ENCODE measurements at places on chromosomes 7 and 10. TPM values are rescaled to one million over a fixed set of nuclear protein-coding genes. Genes with fewer than 3 reads are reported as not detected.
A peak's percentile ranks its signal among the peaks of the same experiment; 100 is the strongest.

DNA sequence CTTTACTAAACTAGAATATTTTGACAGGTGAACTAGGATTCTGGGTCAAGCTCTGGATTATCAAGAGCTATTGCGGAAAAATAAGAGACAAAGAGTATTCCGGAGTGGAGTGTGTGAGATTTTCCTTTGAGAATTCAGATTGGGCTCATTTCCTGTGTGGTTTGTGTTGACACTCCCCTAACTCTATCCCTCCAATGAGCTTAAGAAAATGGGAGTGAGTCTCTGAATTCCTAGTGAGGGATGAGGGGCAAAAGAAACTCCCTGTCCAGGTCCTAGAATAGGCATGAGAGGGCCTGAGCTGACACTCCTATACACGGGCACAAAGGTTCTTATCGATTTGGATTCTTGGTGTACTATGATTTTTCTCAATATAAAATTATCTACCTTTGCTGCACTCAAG lies 10.2 kb downstream of the KLF14 start:
- H3K27ac ChIP-seq = no peak overlapping the region
- no peaks in the 10 kb centered on the region for H3K36me3 ChIP-seq
- no peaks in the 10 kb centered on the region for H3K27me3 ChIP-seq
- no peak for DNase-seq
- H3K4me3 ChIP-seq = no peak overlapping the region

CDC14C gene
- not detected for total RNA-seq

DNA sequence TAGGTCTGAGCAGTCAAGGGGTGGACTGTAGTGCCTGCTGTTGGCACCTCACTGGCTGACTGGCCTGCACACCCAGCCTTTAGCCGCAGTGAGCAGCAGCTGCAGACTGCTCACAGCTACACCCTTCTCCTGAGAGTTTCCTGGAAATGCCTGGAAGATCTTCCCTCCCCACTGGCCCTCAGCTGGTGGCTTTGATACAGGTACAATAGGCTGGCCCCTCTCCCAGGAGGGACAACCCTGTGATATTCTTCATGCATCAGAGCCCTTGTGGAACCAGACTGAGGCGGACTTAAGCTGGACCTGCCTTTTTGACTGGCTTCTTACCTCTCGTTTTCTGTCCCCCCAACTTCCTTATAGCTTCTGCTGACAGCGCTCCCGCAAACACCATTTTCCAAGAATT lies 6.4 kb downstream of the GCK start:
- H3K27me3 ChIP-seq = no peaks in the 10 kb centered on the region
- DNase-seq = no peak
- no peak overlapping the region for H3K4me3 ChIP-seq
- H3K4me1 ChIP-seq = peaks cover 57% of the 10 kb centered on the region
- H3K36me3 ChIP-seq = no peaks in the 10 kb centered on the region
- no peak overlapping the region for H3K27ac ChIP-seq

TFEC gene
- total RNA-seq = not detected

- DNase-seq = no peak
- H3K4me3 ChIP-seq = no peak overlapping the region
- H3K4me1 ChIP-seq = peaks cover 30% of the 10 kb centered on the region
- no peaks in the 10 kb centered on the region for H3K27me3 ChIP-seq
- no peaks in the 10 kb centered on the region for H3K36me3 ChIP-seq
These were observed 111.2 kb downstream of the ZMIZ1 start for GRCh38 chr10:79179957-79180309.

GRCh38 chr7:85469446-85470010 lies 282.7 kb upstream of the SEMA3D start:
- H3K27ac ChIP-seq = no peak overlapping the region
- no peak for DNase-seq
- no peak overlapping the region for H3K4me3 ChIP-seq
- no peaks in the 10 kb centered on the region for H3K36me3 ChIP-seq
- no peaks in the 10 kb centered on the region for H3K27me3 ChIP-seq
- H3K4me1 ChIP-seq = no peaks in the 10 kb centered on the region

RARRES2 gene
- not detected for total RNA-seq

DNA sequence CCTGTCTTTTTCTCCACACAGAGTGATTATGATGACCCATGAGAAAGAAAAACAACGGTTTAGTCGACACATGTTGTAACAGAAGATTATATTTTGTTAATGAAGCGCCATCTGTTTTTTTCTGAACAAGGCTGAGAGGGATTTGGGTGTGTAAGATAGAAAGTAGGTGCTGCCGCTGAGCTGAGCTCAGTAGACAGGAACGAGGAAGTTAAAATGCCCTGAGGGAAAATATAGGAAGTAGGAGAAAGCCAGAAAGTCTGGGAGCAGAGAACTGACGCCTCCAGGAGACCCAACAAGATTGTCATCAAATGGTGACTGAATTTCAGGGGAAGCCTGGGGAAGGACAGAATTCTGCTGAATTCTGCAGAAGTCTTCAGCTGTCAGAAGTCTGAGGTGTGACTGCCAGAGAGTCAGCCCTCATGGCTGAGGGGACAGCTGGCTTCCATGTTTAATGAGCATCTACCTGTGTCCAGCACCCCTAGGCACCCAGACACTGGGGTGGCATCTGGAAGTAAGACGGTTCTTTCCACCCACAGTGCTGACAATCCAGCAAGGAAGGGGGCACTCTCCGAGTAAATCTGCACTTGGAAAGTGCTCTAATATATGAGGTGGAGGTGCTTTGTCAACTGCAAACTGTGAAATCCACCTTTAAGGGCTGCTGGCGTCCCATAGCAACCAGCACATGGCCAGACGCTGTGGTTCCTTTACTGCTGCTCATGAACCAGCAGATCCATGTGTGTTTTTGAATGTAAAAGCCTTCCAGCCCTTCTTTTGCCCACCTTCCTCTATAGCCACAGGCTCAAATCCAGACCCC lies 12.5 kb upstream of the TSPAN15 start:
- H3K27me3 ChIP-seq = no peaks in the 10 kb centered on the region
- H3K27ac ChIP-seq = peak overlapping the region; percentile 96
- H3K36me3 ChIP-seq = no peaks in the 10 kb centered on the region
- DNase-seq = peak; percentile 98
- peaks cover 57% of the 10 kb centered on the region for H3K4me1 ChIP-seq
- peak overlapping the region; percentile 44 for H3K4me3 ChIP-seq

RBP4 gene
- 0.57 TPM for total RNA-seq

- H3K4me1 ChIP-seq = peaks cover 36% of the 10 kb centered on the region
- H3K36me3 ChIP-seq = peaks cover 25% of the 10 kb centered on the region
- H3K27me3 ChIP-seq = no peaks in the 10 kb centered on the region
- no peak for DNase-seq
- no peak overlapping the region for H3K27ac ChIP-seq
- H3K4me3 ChIP-seq = no peak overlapping the region
These were observed 205.2 kb downstream of the FAM107B start for GRCh38 chr10:14569274-14570060.

- H3K27ac ChIP-seq = no peak overlapping the region
- no peak for DNase-seq
- H3K4me1 ChIP-seq = no peaks in the 10 kb centered on the region
- H3K4me3 ChIP-seq = no peak overlapping the region
- H3K27me3 ChIP-seq = peaks cover 22% of the 10 kb centered on the region
- no peaks in the 10 kb centered on the region for H3K36me3 ChIP-seq
These were observed 417.9 kb downstream of the RPS24 start for GRCh38 chr10:78451592-78451991.

GRCh38 chr7:92850516-92850915 lies 14.1 kb upstream of the CDK6 start:
- H3K27ac ChIP-seq = no peak overlapping the region
- H3K4me1 ChIP-seq = no peaks in the 10 kb centered on the region
- no peaks in the 10 kb centered on the region for H3K27me3 ChIP-seq
- no peaks in the 10 kb centered on the region for H3K36me3 ChIP-seq
- no peak for DNase-seq
- H3K4me3 ChIP-seq = no peak overlapping the region

GRCh38 chr10:11223507-11224140 lies 206.0 kb downstream of the CELF2 start:
- peaks cover 56% of the 10 kb centered on the region for H3K27me3 ChIP-seq
- no peaks in the 10 kb centered on the region for H3K4me1 ChIP-seq
- no peaks in the 10 kb centered on the region for H3K36me3 ChIP-seq
- H3K27ac ChIP-seq = no peak overlapping the region
- H3K4me3 ChIP-seq = no peak overlapping the region

GRCh38 chr7:112020800-112021199 lies 185.4 kb downstream of the DOCK4 start:
- DNase-seq = no peak
- H3K27ac ChIP-seq = no peak overlapping the region

- H3K4me1 ChIP-seq = no peaks in the 10 kb centered on the region
- H3K4me3 ChIP-seq = no peak overlapping the region
- DNase-seq = no peak
- no peak overlapping the region for H3K27ac ChIP-seq
These were observed 73.8 kb upstream of the PRLHR start for GRCh38 chr10:118669020-118669791.
